Renal pelvis (tissue), 12 donors: ENCODE measurements at places on chromosomes 5 and 9. TPM values are rescaled to one million over a fixed set of nuclear protein-coding genes. Genes with fewer than 3 reads are reported as not detected.
A peak's percentile ranks its signal among the peaks of the same experiment; 100 is the strongest.

GABRP gene
- polyA plus RNA-seq: 2.4 TPM

FAM170A gene
- polyA plus RNA-seq: 0.18 TPM

CD274 gene
- 1.3 TPM for polyA plus RNA-seq

SYK gene
- 35.7 TPM for polyA plus RNA-seq

SV2C gene
- 0.06 TPM for polyA plus RNA-seq

ANXA2R gene
- polyA plus RNA-seq: 0.62 TPM

CARTPT gene
- not detected for polyA plus RNA-seq

CFAP77 gene
- 1.3 TPM for polyA plus RNA-seq

HMGXB3 gene
- 51.4 TPM for polyA plus RNA-seq

CCL27 gene
- polyA plus RNA-seq: 0.95 TPM

DNA sequence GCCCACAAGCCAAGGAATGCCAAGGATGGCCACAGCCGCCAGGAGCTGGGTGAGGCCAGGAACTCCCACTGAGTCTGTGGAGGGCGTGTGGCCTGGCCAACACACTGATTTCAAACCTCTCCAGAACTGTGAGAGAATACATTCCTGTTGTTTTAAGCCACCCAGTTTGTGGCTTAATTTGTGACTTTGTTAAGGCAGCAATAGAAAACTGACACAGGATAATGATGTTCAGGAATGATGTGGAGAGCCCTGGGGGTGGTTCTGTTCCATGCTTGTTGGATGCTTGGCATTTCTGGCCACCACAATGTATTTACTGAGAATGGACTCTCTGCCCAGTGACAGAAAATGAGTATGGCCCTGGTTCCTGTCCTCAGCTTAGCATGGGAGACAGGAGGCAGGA, 82.8 kb downstream of the DAP start:
- no peak for DNase-seq

DNA sequence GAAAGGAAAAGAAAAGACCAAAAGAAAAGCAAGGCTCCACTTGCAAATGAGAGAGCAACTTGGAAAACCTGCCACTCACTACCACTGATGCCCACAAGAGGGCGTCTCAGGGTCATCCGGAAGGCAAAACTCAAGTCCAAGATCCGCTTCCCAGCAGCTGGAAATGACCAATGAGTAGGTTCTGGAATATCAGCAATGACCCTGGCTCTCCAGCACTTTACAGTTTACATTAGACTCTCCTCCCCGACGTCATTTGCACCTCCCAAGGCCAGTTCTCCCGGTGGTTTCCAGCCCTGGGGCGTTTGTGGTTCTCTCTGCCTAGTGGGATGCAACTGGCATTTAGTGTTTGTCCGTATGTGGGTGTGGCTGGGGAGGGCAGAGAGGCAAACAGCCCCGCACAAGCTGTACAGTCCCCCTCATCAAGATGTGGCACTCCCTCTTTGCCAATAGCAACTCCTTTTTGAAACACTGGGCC, 193.8 kb upstream of the ZNF618 start:
- peak; percentile 69 for DNase-seq

DNA sequence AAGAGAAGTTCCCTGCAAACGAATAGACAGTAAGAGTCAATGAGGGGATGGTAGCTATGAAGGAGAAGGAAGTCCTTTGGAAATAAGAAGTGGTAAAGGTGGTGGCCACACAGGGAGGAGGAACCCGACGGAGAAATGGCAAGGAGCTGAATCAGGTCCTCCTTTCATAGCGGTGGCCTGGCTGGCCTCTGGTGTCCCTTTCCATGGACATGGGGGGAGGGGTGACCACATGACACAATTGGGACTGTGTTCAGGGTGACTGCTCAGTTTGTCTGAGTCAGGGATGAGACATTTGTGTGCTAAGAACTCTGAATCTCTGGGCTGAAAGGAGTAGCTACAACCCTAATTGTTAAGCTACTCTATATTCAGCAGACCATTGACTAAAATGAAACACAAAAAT, 28.7 kb upstream of the TIMD4 start:
- DNase-seq: no peak

DNA sequence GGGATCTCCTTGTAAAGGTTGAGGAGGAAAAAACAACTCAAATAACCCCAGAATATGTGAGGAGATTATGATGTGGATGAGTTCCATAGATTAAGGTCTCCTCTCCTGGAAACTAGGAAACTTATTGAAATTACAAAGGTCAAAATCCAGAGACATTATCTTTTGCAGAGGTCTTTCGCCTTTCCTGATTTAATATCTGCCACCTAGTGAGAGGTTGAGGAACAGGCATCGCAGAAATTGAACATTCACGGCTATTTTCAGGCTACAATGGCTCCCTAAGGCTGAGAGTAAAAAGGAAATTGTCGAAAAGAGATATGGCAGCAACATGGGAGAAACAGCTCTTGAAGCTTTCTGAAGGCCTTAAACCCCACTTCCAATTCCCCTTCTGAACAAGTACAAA, 127.5 kb upstream of the PLCXD3 start:
- DNase-seq: no peak

DNA sequence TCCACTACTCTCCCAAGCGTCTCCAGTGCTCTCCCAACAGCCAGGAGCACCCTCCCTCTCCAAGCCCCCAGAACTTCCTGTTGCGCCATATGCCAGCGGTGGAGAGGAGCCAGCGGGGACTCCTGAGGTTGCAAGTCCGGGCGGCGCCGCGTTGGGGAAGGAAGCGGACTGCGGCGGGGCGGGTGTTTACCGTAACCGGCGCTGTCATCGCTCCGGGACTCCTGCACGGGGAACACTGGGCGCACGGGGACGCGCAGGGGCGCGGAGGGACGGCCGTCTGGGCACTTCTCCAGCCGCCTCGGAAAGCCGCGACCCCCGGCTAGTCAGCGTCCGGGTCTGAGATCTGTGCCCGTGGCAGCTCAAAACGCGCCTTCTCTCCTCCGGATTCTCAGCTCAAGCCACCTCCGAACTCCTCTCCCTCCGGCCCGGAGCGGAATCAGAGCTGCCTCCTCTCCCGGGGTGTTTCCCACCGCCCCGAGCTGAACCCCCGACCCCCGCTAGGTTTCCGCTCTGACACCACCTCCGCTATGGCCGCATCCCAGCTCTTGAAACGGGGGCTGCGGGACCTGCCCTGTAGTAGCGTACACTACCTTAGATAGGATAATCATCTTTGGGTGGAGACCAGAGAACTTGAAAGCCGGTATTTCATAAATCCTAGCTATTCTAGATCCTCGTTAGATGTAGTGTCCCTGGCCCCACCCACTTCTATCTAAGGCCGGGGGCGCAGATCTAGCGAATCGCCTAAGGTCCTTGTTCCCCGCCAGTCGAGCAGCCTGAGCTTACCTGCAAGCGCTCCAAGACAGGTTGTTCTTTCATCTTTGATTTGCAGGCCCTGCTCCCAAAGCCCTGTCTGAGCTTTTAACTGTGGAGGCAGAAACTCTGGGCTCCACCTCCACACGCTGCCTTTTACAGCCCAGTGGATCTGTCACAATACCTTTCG, at the start of gene TRPM6:
TSS of gene TRPM6 (minus strand) at position 881 of the 940 bp plus-strand sequence. CDS start at position 816, 65 bp downstream.
- peak; percentile 56 for DNase-seq

- DNase-seq: no peak
Measured at GRCh38 chr5:158819095-158819494, 280.6 kb downstream of the EBF1 start.

DNA sequence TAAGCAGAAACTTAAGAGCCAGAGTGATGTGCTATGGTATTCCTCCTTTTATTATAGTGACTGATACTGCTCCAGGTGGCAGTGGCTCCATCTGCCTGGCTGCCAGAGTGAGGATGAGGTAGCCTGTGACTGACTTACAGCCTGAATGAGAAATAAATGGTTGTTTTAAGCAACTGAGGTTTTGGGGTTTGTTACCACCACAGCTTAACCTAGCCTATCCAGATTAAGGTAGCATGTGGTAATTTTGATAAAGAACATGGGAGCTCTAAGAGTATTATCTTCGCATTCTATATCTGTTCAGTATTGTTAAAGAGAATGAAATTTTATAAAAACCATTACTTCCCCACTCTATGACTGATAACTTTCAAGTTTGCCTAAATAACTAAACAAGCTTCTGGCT, 39.0 kb downstream of the GOLPH3 start:
- DNase-seq: no peak

- DNase-seq: peak; percentile 60
Measured at GRCh38 chr5:1190837-1191239, 10.6 kb upstream of the SLC6A19 start.

DNA sequence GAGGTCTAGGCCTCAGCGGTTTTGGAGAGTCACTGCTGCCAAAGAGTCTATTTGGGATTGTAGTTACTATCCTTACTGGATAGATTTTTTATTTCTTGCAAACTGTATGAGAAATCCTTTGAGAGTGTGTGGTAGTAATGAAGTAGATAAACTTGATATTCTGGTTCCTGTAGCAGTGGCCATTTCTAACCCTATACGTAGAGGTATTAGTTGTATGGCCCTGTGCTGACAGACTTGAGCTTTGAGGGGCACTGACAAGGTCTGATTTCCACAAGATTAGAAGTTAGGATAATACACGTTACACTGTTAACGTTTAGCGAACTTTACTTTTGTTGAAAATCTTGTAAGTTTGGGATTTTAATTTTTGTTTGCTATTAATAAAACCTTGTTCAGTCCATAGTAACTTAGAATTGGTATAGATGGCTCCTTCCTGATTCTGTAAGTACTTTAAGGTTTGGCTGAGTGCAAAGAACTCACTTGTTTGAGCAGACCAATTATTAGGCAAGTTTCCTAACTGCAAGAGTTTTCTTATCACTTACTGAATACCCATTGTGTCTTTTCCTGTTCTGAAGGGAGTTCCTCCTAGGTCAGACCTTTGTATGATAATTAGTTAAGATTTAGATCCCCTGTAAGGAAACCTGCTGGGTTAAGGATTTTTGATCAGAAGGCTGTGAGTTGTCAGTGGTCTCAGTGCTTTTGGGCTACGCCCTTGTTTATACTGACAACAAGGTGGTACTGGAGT, 31.4 kb downstream of the GCNT1 start:
- no peak for DNase-seq

GRCh38 chr5:72559866-72560766, 52.9 kb upstream of the ZNF366 start:
- no peak for DNase-seq

- no peak for DNase-seq
Measured at GRCh38 chr9:90891308-90892040, 89.9 kb downstream of the SYK start.

- DNase-seq: no peak
Measured at GRCh38 chr5:160229190-160229742, at the start of gene FABP6. TSS of gene FABP6 (plus strand) at chr5:160229506. CDS start at chr5:160229558, 52 bp downstream.

DNA sequence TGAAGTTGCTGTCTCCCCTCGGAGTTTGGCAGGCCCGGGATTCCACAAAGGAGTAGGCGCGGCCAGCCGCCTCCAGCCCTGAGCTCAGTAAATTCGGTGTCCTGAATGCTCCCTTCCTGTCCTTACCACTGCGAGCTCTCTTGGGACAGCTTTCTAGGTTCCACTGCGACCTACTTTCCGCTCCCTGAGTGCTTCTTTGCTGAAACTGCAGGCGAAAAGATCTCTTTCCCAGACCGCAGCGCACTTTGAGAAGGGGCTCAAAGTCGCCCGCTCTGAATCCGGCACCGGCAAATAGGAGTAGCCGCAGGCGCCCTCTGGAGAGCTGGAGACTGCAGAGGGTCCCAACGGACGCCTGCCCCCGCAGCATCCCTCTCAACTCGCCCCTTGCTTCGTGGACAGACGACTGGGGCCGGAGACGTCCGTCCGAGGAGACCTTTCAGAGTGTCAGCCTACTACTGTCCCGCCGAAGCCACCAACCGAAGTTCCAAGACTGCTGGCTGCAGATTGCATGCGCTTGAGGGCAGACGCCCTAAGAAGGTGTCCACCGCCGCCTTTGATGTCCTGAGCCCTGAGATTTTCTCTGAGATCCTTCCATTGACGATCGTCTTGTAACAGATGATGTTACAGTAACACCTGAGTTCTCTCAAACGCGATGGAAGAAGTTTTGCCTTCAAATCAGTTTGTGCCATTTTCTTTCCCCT, 96.0 kb downstream of the ANXA2R start:
- no peak for DNase-seq

- DNase-seq: no peak
Measured at GRCh38 chr5:41371738-41372137, 138.7 kb downstream of the PLCXD3 start.

GRCh38 chr9:4416467-4416866, 73.8 kb upstream of the SLC1A1 start:
- no peak for DNase-seq

- no peak for DNase-seq
Measured at GRCh38 chr5:173291722-173292658, 36.2 kb downstream of the STC2 start.

- no peak for DNase-seq
Measured at GRCh38 chr9:135239769-135240141, 152.3 kb downstream of the OLFM1 start.

- DNase-seq: no peak
Measured at GRCh38 chr5:14125262-14125661, 17.9 kb upstream of the TRIO start.

DNA sequence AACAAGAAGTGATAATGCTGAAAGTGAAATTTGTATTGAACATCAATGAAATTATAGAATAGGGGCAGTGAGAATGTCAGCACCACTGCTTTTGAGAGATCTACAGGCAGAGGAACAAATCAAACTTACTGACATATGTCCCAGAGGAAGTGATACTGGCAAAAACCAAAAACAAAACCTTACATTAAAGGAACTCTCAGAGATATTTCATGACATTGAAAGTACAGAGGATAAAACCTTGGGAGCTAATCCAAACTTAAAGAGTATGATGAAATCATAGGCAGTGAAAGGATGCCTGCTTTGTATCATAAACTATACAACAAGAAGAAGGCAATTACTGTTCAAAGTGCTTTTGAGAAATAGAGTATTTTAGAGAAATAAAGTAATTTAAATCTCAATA, 90.4 kb upstream of the SV2C start:
- no peak for DNase-seq

DNA sequence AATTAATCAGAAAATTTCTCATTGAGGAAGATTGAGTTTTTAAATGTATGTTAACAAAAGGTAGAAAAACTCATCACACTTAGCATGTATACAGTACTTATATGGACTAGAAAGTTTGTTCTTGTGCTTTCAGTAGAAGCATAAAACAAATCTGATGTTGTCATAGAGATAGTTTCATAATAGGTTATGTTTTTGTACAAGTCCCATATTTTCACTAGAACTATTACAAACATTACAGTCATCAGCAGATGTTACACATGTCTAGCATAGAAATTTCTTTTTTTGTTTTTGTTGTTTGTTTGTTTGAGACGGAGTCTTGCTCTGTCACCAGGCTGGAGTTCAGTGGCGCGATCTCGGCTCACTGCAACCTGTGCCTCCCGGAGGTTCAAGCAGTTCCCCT, 131.4 kb downstream of the COMMD10 start:
- no peak for DNase-seq

- DNase-seq: no peak
Measured at GRCh38 chr5:119368238-119368630, 12.4 kb downstream of the TNFAIP8 start.

DNA sequence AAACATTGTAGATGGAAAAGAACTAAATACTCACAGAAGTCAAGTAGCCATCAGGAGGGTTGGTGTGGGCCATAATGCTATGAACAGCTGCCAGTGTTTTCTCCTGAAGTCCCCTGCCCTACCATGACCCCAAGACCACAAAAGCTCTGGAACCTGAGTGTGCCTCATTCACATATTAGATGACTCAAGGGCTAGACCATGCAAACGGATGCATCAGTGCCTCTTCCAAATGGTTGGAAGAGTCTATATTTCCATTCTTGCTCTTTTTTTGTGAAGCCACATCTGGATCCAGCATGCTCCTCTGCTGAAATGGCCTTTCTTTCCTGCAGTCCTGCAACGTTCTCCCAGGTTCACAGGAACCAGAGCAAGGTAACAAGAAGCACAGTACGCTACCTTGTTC, 136.6 kb upstream of the EPB41L4A start:
- no peak for DNase-seq

GRCh38 chr5:108303611-108304010, 78.3 kb downstream of the FBXL17 start:
- no peak for DNase-seq
